SK-N-MC (cell line): ENCODE measurements at places on chromosomes 7 and 10.

DNA sequence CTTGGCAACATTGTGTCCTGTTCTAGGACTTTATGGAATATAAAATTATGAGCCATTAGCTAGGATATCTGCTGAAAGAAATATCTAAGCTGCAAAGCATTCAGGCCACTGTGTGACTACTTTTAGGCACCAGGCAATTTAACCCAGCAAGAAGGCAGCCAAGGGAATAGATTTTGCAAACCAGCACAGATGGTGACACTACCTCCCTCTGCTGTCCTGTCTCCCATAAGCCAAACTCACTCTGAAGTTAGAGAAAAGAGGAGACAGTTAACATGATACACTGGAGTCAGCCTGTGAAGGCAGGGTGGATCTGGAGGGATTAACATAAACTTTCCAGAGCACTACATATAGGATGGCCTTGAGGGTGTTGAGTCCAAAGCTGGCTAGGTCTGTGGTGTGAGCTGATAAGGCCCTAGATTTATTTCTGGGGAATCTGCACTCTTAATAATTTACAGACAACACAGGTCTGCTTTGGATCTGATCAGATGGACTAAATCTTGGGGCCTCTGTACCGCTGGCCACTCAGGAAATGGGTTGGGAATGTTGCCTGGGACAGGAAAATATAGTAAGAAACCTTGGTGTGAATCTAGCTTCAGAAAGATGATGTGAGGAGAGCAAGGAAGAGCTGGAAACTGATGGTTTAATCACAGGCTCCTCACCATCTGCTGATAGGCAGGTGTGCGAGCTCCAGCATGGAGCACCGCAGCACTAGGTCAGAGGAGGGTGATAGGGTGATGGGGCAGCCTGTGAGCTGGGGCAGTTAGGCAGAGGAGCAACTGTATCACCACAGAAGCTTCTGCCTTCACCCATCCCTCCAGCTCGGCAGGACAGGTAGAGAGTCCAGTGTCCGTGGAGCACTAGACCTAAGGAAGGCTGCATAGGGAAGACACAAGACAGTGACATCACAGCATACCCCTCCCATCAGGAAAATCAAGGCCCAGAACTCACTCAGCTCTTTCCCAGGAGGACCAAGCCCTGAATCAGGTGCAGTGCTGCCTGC is 229.9 kb upstream of the PRSS1 start:
- no peak for DNase-seq

GRCh38 chr10:126421756-126422256 is 33.5 kb upstream of the ADAM12 start:
- no peak for DNase-seq

GRCh38 chr10:104937567-104937966 is 296.5 kb downstream of the SORCS3 start:
- no peak for DNase-seq

DNA sequence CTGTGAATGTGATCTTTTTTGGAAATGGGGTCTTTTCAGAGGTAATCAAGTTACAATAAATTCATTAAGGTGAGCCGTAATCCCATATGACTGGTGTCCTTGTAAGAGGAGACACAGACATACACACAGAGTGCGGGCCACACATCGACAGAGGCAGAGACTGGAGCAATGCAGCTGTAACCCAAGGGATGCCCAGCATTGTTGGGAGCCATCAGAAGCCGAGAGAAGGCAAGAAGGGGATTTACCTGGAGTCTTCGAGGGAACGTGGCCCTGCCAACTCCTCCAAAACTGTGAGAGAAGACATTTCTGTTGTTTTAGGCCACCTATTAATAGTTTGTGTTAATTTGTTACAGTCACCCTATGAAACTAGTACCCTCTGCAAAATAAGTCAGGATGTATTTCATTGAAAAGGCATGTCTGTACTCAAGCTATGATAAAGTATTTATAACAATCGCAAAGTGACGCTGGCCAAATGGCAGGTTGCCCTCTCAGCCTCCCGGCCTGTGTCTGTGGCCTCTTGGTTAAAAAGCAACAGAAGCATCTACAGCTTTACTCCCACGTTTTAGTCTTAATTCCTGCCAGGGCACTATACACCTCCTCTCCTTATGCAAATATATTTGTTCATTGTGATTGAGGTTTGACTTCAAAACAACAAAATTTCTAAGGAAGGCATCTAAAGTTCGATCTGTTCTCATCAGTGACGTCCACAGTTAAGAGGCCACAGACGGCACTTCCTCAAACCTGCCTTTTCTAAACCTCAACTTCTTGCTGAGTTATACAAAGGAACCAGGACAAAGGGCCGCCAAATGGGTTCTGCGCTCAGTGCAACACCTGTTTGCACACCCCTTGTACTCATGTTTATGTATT is 46.8 kb downstream of the HIPK2 start:
- no peak for DNase-seq

- no peak for DNase-seq
Measured at GRCh38 chr10:48632166-48632565, 27.3 kb upstream of the ARHGAP22 start.

DNA sequence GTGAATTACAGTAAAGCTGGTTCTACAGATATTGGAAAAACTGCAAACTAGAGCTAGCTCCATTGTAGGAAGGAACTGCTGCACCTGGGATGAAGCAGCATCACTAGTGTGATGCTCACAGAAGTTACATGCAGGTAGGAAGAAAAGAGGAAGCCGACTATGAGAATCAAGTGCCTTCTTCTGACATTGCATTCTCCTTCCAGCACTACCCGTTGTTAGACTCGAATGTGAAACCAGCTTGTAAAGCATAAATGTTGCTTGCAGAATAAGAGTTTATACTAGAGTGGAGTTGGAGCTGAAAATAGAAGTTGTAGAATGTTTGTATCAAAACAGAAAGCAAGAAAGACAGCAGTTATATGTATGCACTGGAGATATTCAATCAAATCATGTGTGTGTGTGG is 49.9 kb downstream of the TRIM24 start:
- DNase-seq, result no peak

- DNase-seq, result no peak
Measured at GRCh38 chr7:7808626-7809025, 90.2 kb upstream of the RPA3 start.

- DNase-seq, result no peak
Measured at GRCh38 chr7:96236198-96237039, 85.5 kb downstream of the SLC25A13 start.

DNA sequence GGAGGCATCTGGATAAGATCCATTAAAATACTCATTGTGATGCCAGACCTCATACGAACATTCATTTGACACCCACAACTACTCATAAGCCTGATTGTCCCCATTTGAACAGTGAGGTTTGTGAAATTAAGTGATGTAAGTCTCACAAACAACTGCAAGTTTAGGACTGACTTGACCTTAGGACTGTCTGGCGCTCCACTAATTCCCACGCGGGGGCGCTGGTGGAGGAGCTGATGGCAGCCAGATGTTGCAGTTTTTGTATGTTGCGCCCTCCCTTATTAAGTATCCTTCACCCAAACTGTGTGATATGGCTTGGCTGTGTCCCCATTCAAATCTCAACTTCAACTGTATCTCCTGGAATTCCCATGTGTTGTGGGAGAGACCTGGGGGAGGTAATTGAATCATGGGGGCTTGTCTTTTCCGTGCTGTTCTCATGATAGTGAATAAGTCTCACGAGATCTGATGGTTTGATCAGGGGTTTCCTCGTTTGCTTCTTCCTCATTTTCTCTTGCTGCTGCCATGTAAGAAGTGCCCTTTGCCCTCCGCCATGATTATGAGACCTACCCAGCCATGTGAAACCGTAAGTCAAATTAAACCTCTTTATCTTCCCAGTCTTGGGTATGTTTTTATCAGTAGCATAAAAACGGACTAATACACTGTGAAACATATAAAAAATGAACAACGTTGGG is 20.3 kb upstream of the TIAL1 start:
- no peak for DNase-seq

DNA sequence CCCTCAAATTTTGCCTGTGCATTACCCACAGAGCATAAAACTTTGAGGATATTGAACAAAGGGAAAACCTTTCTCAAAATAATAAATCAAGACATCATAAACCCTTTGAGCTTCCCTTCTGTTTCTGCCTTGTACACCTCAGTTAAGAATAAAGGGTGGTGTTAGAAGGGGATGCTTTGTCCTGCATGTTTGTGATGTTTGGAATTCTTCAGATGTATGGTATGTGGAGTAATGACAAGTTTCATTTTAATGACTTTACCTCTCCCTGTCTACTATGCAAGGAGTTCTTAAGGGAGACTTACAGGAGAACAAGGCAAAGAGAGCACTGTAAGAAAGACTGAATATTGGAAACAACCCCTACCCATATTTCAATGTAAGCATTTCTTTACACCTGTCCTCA is 99.2 kb downstream of the HECW1 start:
- no peak for DNase-seq

- DNase-seq, result no peak
Measured at GRCh38 chr7:76261329-76261728, 41.1 kb upstream of the HSPB1 start.

- no peak for DNase-seq
Measured at GRCh38 chr10:26278295-26278694, 61.7 kb downstream of the GAD2 start.

DNA sequence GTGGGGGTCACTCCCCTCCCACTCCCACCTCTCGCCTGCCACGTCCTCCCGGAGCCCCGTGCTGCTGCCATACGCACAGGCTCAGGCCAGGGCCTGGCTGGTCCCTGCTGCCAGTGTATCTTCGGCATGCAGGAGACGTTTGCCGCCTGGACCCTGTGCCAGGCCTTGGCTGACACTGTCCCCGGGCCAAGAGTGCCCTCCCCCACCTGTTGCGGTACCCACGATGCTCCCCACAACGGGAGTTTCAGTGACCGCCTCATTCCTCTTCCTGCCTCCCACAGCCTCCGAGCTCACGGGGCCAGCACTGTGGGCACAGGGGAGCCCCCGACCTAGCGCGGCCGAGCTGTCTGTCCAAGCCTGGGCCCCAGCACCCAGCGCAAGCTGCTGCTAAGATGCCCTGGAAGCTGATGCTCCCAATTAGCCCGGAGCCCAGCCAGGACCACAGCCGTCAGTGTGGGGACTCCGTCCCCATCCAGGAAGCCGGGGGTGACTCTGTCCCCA is 7.4 kb downstream of the TTYH3 start:
- DNase-seq, result no peak

DNA sequence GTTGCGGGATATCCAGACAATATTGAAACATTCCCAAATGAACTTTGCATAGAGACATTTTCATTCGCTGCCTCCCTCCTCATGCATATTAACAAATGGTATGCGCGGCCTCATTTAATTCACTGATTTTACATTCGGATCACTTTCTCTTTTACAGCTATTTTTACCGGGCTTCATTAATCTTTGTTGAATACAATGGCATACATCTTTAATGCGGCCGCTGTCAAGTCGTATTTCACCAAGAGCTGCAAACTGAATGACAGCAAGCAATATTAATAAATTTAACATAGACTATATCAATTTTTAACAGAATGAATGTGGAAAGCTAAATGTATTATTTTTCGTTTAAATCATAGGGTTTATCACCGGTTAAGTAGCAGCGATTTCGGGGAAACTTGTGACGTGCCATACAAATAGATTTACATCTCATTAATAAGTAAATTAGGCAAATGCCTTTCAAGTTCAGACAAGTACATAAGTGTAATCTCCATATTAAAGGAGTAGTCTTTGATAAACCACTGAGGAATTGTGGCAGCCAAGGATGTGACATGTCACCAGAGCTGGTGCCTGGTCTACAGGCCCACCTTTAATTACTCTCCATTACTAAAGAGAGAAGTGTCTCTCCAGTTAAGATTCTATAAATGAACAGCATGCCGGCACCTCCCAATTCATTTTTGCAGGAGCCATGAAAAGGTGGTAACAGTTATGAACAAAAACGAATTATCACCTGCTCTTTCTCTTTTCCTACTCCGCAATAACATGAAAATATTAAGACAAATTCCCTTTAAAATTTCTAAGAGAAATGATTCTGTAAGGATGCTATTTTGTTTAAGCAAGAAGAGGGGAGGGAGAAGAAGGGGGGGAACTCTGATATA is 568.9 kb upstream of the MKI67 start:
- no peak for DNase-seq

GRCh38 chr10:75223507-75223906 is 12.2 kb downstream of the COMTD1 start:
- DNase-seq, result no peak

DNA sequence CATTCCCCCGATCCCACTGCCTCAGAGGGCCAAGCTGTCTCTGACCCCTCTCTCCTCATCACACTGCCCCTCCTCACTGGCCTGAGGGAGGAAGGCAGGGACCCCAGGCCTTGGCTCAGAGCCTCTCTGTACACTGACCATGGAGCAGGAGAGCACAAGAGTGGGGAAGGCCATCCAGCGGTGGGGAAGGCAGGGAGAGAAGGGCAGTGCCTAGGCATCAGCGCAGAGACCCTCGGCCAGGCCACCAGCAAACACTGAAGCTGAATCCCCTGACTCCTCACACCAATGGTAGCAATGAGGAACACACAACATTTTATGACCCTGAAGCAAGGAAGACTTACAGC is 14.8 kb downstream of the OGDHL start:
- DNase-seq, result no peak

DNA sequence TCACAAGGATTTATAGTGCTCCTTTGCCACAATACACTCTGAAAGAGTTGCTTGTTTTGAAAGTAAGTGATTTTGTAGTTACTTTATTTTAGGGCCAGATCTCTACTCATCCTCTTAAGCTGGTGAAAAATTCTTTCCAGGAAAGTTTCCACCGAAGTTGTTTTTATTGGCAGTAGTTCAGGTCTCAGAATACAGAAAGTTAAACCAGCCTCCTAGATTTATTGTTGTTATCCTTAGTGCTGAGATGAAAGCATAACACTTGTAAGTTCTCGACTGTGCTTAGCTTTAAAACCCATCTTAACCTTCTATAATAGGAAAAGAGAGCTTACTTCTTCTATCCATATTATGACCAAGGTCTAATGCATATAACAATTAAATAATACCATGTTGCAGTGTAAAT is 5.5 kb downstream of the AP3M1 start:
- no peak for DNase-seq

DNA sequence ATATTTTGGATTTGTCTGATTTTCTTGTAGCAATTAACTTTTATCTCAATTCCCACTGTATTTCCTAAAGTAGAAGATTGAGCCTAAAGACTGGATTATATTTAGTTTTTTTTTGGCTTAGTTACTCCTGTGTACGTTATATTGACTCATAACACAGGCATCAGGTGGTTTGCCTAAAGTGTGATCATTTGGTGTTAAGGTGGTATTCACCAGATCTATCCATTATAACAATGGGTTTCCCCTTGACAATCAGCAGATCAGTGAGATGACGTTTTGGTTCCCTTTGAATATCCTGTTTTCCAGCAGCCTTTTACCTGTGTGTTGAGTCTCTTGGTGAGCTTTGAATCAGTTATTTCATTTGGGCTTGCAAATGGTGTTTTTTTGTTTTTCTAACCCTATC is 18.1 kb downstream of the MAPK8 start:
- no peak for DNase-seq

- DNase-seq, result no peak
Measured at GRCh38 chr7:76380623-76380966, 21.8 kb upstream of the YWHAG start.

DNA sequence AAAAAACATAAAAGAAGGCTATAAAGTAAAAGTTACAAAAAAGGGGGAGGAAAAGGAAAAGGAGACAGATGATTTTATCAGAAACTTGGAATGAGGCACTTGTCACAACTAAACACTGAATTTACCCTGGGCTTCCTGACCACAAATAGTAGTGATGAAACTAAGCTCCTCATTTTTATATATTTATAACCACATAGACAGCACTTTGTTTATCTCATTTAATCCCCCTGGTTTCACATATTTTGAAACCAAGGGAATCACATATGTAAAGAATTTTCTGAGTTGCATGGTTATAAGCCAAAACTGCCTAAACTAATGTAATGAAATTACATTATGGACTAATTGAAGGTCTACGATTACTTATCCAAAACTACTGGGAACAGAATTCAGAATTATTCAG is 39.6 kb upstream of the MET start:
- DNase-seq, result peak; percentile 42
